Foreskin keratinocyte (primary cell): ENCODE measurements at places on chromosomes 4 and X. TPM values are rescaled to one million over a fixed set of nuclear protein-coding genes. Genes with fewer than 3 reads are reported as not detected.

HNRNPD gene
- 181 and 221 TPM in 2 replicates for total RNA-seq

DNA sequence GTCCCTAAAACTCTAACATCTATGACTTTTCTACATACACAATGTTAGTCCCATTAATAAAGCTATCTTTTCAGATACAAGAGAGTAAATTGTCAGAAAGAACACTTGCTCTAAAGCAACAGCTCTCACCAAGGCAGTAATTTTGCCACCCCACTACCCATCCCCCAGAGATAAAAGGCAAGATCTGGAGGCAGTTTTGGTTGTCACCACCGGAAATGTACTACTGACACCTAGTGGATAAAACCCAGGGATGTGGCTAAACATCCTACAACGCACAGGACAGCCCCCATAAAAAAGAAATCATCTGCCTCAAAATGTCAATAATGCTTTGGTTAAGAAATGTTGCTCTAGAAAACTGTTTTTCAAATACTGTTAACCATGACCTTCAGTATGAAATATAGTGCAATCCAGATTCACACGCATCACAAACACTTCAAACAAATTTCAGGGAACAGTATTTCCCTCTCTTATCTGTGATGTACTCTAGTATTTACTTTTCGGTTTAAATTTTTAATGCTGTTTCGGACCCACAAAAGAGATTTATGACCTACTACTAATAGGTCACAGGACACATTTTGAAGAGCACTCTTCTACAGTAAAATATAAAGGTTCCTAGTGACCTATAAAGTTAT, 5.1 kb downstream of the FBXL5 start:
- peak; percentile 48 for DNase-seq

DNA sequence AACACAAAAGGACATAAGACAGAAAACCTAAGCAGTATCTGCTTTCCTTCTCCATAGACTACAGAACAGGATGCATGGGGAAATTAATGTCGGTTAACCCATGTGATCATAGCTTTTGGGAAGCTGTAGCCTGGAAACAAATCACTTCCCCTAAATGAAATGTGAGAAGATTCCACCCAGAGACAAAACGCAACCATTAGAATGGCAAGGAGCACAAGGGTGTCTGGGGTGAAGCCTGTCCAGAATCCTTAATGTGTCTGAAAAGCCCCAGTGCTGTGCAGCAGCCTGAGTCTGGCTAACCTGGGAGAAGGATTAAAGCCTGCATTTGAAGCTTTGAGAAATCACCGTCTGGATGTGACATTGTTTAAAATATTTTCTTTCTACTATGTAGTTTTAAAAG, 213.3 kb downstream of the ANKRD50 start:
- no peak for DNase-seq

- DNase-seq, result no peak
Observed at GRCh38 chr4:23369331-23369730, 520.5 kb downstream of the PPARGC1A start.

GRCh38 chr4:123671636-123672404, 275.2 kb downstream of the SPRY1 start:
- DNase-seq, result no peak
